Iris pigment epithelial cell (primary cell): ENCODE measurements at places on chromosomes 16 and 17.

DNA sequence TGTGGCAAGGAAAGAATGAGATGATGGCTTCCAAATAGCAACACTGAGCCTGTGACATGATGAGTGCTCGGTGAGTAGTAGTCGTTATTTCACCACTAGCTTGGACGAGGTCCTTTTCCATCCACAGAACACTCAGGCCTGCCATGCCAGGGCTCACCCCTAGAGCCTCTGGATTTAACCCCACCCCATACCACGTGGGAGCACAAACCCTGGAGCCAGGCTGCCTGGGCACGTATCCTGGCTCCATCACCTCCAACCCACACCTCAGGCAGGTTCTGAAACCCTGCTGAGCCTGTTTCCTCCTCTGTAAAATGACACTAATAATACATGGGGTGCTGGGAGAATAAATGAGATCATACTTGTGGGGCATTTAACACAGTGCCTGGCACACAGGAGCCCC lies 192.4 kb downstream of the KATNIP start:
- no peak for DNase-seq

DNA sequence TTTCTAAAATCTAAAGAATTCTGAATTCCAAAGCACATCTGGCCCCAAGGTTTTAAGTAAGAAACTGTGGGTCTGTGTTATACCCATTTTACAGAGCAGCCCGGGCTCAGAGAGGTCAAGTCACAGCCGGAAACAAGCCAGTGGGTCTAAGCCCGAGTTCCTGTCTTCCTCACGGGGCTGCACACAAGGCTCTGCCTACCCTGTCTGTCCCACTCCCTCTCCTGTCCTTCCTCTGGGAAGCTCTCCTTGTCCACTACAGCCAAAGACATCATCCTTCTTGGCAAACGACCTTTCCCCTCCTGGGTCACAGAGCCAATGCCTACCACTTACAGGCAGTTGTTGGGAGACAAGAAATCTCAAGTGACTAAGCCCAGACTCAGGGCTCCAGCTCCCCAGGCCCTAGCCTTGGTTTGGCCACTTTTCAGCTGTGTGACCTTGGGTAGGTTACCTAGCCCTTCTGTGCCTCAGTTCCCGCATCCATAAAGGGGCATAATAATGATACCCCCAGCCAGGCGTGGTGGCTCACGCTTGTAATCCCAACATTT lies 55.6 kb upstream of the MAP3K14 start:
- peak; percentile 16 for DNase-seq

DNA sequence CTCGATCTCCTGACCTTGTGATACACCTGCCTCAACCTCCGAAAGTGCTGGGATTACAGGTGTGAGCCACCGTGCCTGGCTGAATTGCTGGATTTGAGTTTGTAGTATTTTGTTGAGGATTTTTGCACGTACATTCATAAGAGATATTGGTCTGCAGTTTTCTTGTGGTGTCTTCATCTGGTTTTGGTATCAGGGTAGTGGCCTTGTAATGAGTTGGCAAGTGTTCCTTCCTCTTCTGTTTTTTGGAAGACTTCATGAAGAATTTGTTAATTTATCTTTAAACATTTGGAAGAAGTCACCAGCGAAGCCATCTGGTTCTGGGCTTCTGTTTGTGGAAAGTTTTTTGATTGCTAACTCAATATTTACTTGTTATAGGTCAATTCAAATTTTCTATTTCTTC lies 26.9 kb downstream of the SPNS3 start:
- no peak for DNase-seq

GRCh38 chr16:73846356-73846755 lies 450.3 kb upstream of the PSMD7 start:
- no peak for DNase-seq

DNA sequence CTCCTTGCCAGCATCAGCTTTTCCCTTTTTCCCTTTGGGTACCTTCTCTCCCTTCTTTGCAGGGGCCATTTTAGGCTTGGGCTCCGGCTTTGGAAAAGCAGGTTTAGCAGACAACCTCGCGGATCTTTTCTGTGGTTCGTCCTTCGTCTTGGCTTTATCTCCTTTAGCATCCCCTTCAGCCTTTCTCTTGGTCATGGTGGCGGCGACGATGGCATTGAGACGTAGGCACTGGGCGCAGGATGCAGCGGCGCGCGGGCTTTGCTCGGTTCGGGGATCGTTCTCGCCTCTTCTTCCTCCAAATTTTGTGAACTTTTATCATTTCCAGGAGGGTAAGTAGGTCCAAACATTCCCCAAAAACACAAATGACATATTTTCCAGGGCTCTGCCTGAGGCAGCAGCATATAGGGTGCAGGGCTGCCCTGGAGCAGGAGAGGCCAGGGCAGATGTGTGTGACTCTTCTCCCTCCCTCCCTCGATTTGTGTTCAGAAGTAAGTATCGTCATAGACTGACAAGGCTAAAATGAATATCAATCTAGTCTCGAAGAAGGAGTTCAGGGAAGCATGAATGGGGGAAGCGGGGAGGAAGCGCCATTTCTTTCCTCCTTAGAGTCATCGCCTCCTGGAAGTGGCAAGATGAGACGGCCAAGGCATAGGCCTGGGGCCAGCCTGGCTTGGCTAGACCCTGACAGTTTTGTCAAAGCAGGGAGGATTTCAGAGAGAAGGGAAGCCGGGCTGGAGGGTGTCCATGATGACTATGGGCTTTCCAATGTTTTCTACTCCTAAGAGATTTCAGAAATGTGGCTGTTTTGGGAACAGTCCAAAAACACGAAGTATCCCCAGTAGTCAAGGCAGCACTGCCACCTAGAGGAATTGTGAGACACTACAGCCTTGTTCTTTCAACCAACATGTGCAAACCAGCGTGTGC lies 13.2 kb downstream of the CHCT1 start:
- DNase-seq: peak; percentile 81

DNA sequence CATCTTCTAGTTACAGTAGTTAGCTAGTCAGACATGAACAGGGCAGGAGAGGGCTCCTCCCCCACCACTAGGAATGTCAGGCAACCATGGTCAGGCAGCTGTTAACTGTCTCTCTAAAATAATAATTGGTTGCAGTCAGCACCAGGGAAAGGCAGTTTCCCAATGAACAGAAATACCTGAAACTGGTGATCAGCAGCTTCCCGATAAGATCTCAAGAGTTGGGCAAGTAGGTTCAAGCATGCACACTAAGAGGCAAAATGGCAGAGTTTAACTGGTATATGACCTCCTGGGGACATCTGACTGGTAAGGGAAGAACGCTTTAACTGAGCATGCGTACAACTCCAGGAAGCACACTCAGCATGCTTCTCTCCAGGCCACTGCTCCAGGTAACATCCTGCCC lies 12.6 kb upstream of the XYLT1 start:
- no peak for DNase-seq

DNA sequence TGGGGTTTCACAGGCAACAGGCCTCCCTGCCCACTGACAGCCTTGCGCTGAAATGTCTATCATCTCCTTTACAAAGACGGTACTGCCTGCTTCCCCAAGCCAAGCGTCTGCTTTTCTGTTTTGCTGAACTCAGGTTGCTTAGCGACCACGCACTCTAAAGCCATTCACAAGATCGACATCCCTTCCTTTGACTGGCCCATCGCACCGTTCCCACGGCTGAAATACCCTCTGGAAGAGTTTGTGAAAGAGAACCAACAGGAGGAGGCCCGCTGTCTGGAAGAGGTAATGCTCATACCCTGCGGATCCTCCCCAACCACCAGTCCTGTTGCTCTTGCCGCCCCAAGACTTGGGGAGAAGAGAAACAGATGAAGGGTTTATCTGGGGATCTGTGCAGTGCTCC lies 28.7 kb downstream of the TMEM186 start:
- DNase-seq: no peak

- DNase-seq: no peak
Measured at GRCh38 chr17:21010705-21011596, 31.9 kb downstream of the USP22 start.

GRCh38 chr16:80303691-80304090 lies 237.1 kb upstream of the DYNLRB2 start:
- no peak for DNase-seq

DNA sequence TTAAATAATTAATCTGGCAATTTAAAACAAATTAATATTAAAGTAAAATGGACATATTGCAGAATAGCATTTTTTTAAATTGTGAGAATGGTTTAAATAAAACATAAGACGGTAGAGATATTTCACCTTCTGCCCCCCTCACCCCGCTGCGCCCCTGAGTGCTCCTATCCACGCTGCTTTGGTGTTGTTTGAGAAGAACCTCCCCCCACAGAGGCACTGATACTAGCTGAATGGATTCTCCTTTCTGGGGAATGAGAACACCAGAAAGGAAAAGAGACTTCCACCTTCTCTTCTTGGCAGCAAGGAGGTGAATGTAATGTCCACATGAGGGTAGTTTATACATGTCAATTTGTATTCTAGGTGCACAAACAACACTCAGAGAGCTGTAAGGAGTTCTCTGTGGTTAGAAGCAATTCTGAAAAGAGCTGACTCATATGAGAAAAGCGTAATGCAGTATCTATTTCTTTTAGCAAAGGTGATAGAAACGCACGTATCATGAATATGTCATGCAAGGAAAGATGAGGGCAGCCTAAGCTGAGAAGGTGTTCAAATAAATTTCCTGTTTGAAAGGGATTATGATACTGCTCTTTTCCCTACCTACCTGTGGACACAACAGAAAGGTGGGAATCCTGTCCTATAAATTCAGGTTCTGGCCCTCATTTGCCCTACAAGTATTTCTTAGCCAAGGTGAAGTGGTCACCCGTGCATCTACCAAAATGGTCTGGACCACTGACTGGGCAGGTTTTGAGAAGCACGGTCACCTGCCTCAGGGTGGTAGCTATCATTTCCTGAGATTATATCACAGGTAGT lies 126.9 kb downstream of the PARN start:
- peak; percentile 88 for DNase-seq

- peak; percentile 8 for DNase-seq
Measured at GRCh38 chr16:86888231-86889053, 310.1 kb downstream of the FOXL1 start.

- no peak for DNase-seq
Measured at GRCh38 chr16:2472885-2473445, 1.9 kb downstream of the NTN3 start.

DNA sequence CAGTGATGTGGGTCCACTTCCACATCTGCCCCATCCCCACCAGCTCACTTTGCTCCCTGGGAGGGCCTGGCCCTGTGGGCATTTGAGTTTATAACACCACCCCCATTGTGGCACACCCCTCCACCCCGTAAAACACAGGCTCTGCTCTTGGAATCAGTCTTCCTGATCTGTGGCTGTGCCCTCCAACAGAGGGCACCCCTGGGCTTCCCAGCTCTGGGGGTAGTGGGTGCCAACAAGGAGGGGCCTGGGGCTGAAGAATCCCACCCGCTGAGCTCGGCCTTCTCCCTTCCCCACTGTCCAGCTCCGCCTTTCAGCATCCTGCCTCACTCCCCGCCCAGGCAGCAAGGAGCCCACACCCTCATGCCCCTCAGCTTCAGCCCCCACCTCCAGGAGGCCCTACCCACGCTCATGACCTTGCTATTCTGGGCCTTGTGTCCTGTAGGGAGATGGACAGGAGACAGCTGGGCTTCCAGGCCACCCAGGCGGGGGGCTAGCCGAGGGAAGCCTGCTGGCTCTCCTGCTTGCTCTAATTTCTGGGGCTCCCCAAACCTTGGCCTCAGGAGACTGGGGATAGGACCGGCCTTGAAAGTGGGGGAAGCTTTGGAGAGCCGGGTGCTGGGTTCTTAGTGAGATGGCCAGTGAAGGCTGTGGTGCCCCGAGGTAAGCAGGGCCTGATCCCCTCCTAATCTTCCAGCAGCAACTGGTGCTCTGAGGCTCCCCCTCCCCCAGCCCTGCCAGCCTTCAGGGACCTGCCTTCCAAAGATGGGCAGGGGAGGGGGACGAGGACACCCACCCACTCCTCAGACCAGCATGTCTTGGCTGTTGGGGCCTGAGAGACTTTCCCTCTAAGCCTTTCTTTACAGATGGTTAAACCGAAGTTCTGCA lies 2.9 kb upstream of the ATP2A1 start:
- no peak for DNase-seq

DNA sequence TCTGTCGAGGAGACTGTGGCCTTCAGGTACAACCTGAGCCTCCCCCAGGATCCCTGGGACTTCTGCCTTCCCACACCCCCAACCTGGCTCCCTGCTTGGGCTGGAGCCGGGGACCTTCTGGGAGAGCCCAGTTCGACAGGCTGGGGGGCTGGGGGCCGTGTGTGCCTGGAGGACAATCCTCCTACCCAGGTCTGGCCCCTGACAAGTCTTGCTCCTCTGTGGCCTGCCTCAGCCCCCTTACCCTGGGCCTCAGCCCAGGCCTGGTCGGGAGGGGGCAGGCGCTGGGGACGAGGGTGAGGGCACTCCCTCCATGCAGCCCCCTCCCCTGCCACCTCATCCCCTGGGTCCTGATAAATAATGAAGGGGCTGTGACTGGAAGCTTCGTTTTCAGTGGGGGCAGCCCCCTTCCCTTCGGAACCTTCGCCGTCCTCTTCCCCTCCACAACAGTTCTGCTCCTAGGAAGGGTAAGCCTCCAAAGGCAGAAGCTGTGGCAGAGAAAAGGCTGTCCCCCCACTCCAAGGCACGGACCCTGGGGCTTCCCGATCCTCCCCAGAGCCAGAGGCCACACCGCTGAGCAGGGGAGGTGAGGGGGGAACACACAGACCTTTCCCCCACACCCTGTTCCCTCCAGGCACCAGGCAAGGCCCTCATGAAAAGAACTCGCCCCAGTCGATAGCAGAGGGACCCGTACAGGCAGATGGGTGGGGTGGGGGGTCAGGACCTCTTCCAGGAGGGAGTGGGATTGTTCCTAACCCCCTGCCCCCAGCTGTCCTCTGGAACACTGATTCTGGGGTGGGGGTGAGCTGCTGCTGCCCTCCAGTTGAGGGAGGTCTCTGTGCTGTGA lies 5.0 kb upstream of the BAHCC1 start:
- no peak for DNase-seq

DNA sequence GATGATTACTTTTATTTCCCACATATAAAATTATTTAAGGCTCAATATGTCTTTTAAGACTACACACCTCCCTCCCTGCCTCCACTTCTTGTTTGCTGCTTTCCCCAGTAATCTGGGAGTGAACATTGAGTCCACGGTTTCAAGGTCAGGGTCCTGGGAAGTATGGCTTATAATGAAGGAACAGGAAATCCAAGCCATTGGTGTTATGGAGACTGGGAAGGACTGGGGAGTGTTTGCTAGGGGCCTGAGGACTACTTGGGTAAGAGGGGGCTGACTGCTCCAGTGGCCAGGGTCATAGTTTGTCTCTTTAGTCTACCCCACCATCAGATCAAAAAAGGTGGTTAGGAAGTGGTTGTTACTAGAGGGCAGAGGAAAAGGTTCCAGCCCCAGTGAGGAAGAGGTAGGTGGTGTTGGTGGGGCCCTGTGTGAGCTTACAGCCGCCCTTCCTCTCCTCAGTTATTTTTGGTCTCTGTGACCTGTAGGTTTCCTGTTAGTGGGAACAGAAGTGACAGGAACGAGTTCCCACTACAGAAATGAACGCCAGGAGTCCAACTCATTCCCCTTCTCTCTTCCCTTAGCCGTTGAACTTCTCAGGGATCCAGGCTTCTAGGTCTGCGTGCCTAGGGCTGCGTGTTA lies 742 bp upstream of the SLC16A13 start:
- DNase-seq: no peak

- DNase-seq: no peak
Measured at GRCh38 chr17:74759941-74760340, 11.5 kb downstream of the NHERF1 start.

- no peak for DNase-seq
Measured at GRCh38 chr17:50276588-50277356, 2.5 kb downstream of the TMEM92 start.

GRCh38 chr17:31544186-31544585 lies 152.7 kb downstream of the RAB11FIP4 start:
- DNase-seq: no peak

- DNase-seq: no peak
Measured at GRCh38 chr16:8717892-8718415, 43.5 kb downstream of the ABAT start.
